ENCODE measurements at places on chromosomes 6 and 20. TPM values are rescaled to one million over a fixed set of nuclear protein-coding genes. Genes with fewer than 3 reads are reported as not detected.

The ZNF341 gene
- 6.6 TPM for total RNA-seq

The ATP6V1G2 gene
- total RNA-seq = 0.64 TPM

The HACE1 gene
- 26.0 TPM for total RNA-seq

The ARG1 gene
- total RNA-seq = 150 TPM

The FAM184A gene
- total RNA-seq = 1.9 TPM

The NKX2-4 gene
- not detected for total RNA-seq

The DDX43 gene
- total RNA-seq = 3.1 TPM

The OR2J3 gene
- total RNA-seq = not detected

The SLC12A5 gene
- total RNA-seq = 0.40 TPM

- no peaks in the 10 kb centered on the region for H3K36me3 ChIP-seq
- no peak for DNase-seq
- H3K27me3 ChIP-seq = no peaks in the 10 kb centered on the region
Observed at GRCh38 chr6:23282252-23283021, 713.1 kb downstream of the HDGFL1 start.

GRCh38 chr6:157021993-157022740 lies 245.0 kb downstream of the ARID1B start:
- H3K4me3 ChIP-seq = peak overlapping the region; percentile 78
- peak overlapping the region; percentile 99 for H3K27ac ChIP-seq
- H3K36me3 ChIP-seq = no peaks in the 10 kb centered on the region
- peak; percentile 91 for DNase-seq
- peaks cover 42% of the 10 kb centered on the region for H3K4me1 ChIP-seq

DNA sequence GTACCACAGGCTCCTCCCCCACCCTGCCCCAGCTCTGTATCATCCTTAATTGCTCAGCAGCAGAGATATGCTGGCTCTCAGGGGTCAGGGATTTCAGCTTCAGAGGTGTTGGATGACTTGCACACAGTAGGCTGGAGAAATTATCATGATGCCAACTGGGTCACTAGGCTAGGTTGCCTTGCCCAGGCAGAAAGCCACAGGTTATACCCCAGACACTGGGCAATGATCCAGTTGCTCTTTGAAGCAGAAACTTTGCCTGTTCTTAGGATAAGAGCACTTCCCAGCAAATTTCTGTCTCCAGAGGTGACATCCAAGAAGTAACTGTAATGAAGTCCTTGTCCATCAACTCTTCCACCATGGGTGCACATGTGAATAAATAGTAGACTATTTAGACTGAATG lies 38.3 kb upstream of the SCML4 start:
- H3K27me3 ChIP-seq = no peaks in the 10 kb centered on the region
- H3K36me3 ChIP-seq = no peaks in the 10 kb centered on the region
- no peak overlapping the region for H3K4me3 ChIP-seq

DNA sequence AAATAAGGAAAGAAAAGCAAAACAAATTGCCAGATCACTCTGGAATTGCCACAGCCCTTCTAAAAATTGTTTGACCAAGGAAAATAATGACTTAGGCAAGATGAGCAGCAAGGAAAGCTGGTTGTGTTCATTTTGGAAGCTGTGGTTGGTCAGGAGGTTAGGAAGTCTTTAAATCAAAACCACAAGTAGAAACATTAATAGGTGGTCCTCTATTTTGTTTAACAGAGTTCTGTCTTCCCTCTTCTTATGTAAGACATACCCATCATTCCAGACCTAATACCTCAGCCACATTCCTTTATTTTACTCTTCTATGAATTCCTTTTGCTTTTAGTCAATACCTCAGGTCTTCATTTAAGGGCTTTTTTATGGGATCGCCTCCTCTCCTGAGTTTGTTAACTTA lies 422.2 kb upstream of the PLCB4 start:
- peak overlapping the region; percentile 6 for H3K27ac ChIP-seq
- peaks cover 9% of the 10 kb centered on the region for H3K4me1 ChIP-seq
- H3K36me3 ChIP-seq = no peaks in the 10 kb centered on the region
- H3K4me3 ChIP-seq = no peak overlapping the region
- no peak for DNase-seq
- H3K27me3 ChIP-seq = no peaks in the 10 kb centered on the region

DNA sequence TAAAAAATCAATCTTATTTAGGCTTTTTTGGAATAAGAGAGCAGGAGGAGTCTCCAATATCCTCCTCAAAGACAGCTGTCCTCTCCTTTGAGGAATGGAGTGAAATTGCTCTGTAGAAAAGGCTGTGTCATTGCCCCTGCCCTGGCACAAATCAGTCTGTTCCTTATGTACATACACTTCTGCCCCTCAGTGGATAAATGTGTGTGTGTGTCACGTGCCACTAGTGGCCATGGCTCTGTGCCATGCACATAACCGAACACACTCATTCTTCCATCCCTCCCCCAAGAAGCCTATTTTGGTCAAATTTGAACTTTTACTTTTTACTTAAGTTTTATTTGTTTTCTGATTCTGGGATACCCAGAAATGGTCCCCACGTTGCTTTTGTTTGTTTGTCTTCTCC lies 49.2 kb downstream of the ANKS1A start:
- DNase-seq = no peak
- no peaks in the 10 kb centered on the region for H3K27me3 ChIP-seq
- peaks cover 8% of the 10 kb centered on the region for H3K4me1 ChIP-seq

- DNase-seq = no peak
- H3K4me1 ChIP-seq = peaks cover 3% of the 10 kb centered on the region
- no peak overlapping the region for H3K27ac ChIP-seq
- no peaks in the 10 kb centered on the region for H3K36me3 ChIP-seq
Observed at GRCh38 chr6:135990439-135990838, 138.9 kb downstream of the PDE7B start.

GRCh38 chr6:168497381-168497780 lies 56.4 kb downstream of the SMOC2 start:
- no peaks in the 10 kb centered on the region for H3K27me3 ChIP-seq
- no peaks in the 10 kb centered on the region for H3K4me1 ChIP-seq
- no peaks in the 10 kb centered on the region for H3K36me3 ChIP-seq
- DNase-seq = no peak

DNA sequence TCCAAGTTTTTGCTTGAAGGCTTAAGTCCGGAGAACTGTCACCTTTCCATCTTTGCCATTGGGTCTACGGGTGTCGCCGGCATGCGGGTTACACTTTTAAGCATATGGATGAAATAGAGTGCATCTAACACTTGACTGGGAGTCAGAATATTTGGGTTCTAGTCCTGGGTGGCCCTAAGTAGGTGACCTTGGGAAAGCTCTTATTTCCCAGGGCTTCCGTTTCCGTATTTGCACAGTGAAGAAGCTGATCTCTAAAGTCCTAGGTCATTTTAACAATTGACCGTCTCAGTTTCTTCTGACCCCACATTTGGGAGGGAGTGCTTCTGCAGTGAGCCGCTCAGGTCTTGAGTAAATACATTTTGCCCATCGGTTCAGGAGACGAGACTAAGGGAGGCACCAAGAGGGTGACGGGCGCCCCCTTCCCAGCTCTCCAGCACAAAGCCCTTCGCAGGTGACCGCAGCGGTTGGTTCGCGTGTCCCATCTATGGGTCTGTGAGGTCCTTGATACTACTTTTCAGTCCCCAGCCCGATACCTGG lies 651 bp upstream of the BLTP3A start:
- peaks cover 16% of the 10 kb centered on the region for H3K4me1 ChIP-seq
- peak overlapping the region; percentile 95 for H3K27ac ChIP-seq
- no peaks in the 10 kb centered on the region for H3K27me3 ChIP-seq
- peak overlapping the region; percentile 92 for H3K4me3 ChIP-seq
- no peaks in the 10 kb centered on the region for H3K36me3 ChIP-seq

DNA sequence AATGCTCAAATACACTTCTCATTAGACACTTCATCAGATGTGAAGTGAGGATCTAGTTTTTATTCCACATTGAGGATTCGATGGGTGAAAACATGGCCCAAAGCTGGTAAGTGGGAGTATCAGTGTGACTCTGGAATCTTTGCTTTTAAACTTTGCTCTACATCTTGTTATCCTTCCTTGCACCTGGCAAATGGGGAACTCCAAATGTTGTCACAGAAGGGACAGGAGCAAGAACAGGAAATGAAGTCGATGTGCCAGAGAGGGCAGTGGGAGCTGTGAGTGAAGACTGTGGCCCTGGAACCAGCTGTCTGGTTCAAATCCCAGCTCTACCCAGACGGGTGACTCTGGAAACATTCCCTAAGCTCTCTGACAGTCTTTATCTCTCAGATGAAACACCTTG lies 86.7 kb upstream of the AGPAT4 start:
- H3K4me1 ChIP-seq = no peaks in the 10 kb centered on the region
- no peak overlapping the region for H3K27ac ChIP-seq
- DNase-seq = no peak
- no peaks in the 10 kb centered on the region for H3K27me3 ChIP-seq

- peaks cover 6% of the 10 kb centered on the region for H3K36me3 ChIP-seq
- no peak overlapping the region for H3K27ac ChIP-seq
- H3K4me3 ChIP-seq = no peak overlapping the region
- H3K4me1 ChIP-seq = peaks cover 15% of the 10 kb centered on the region
Observed at GRCh38 chr6:42026540-42026939, 23.8 kb upstream of the TAF8 start.

- no peaks in the 10 kb centered on the region for H3K4me1 ChIP-seq
- DNase-seq = no peak
- H3K36me3 ChIP-seq = no peaks in the 10 kb centered on the region
Observed at GRCh38 chr20:21586682-21587081, 72.8 kb upstream of the NKX2-2 start.

GRCh38 chr6:157985378-157986155 lies 3.9 kb downstream of the SYNJ2 start:
- H3K27me3 ChIP-seq = no peaks in the 10 kb centered on the region
- no peak overlapping the region for H3K27ac ChIP-seq
- H3K36me3 ChIP-seq = no peaks in the 10 kb centered on the region
- DNase-seq = no peak
- H3K4me1 ChIP-seq = peaks cover 48% of the 10 kb centered on the region

GRCh38 chr6:162538643-162539064 lies 188.9 kb downstream of the PRKN start:
- no peak overlapping the region for H3K27ac ChIP-seq
- no peaks in the 10 kb centered on the region for H3K36me3 ChIP-seq
- H3K4me3 ChIP-seq = no peak overlapping the region
- H3K4me1 ChIP-seq = no peaks in the 10 kb centered on the region

- H3K36me3 ChIP-seq = no peaks in the 10 kb centered on the region
- H3K27me3 ChIP-seq = no peaks in the 10 kb centered on the region
- DNase-seq = no peak
- peak overlapping the region; percentile 23 for H3K4me3 ChIP-seq
- peaks cover 54% of the 10 kb centered on the region for H3K4me1 ChIP-seq
- no peak overlapping the region for H3K27ac ChIP-seq
Observed at GRCh38 chr6:108658174-108658573, 97.5 kb downstream of the FOXO3 start.

GRCh38 chr6:121590916-121591315 lies 155.5 kb downstream of the GJA1 start:
- no peak overlapping the region for H3K4me3 ChIP-seq
- H3K36me3 ChIP-seq = no peaks in the 10 kb centered on the region
- H3K4me1 ChIP-seq = peaks cover 41% of the 10 kb centered on the region
- no peak for DNase-seq
